ENCODE measurements at places on chromosomes 2 and 18. TPM values are rescaled to one million over a fixed set of nuclear protein-coding genes. Genes with fewer than 3 reads are reported as not detected.
A peak's percentile ranks its signal among the peaks of the same experiment; 100 is the strongest.

- no peak for DNase-seq
Measured at GRCh38 chr2:109343460-109343859, 214.5 kb downstream of the SH3RF3 start.

DNA sequence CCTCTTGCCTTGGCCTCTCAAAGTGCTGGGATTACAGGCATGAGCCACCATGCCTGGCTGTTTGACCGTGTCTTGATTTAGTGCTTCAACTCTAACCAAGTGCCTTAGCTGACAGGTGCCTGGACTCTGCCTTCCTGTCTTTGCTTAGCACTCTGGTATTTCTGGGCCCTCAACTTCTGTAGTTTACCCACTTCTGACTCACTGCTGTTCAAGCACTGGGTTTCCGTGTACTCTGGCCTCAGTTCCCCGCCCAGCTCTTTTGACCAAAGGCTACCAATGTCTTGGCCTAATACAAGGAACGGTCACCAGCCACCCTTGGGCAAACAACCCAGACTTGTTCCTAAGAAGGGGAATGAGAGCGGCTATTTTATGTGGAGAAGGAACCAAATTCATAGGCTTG, 35.7 kb upstream of the CABLES1 start:
- no peak for DNase-seq

- DNase-seq = no peak
Measured at GRCh38 chr2:32262105-32262504, 2.6 kb downstream of the NLRC4 start.

DNA sequence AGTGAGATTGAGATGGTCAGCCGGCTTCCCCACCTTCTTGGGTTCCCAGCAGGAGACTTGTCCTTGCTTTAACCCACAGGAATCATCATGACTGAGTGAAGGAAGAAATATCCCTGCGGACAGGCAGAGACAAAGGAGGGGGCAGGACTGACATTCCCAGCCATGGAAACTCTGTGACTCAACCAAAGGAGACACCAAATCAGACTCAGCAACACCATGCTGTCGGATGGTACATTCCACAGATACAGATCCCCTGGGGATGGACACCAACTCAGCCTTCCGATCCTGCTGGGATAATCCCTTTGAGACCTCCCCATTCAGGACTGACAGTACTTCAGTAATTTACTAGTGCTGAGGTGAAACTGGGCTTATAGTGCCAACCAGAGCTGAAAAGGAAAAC, 518.3 kb downstream of the XIRP2 start:
- no peak for DNase-seq

DNA sequence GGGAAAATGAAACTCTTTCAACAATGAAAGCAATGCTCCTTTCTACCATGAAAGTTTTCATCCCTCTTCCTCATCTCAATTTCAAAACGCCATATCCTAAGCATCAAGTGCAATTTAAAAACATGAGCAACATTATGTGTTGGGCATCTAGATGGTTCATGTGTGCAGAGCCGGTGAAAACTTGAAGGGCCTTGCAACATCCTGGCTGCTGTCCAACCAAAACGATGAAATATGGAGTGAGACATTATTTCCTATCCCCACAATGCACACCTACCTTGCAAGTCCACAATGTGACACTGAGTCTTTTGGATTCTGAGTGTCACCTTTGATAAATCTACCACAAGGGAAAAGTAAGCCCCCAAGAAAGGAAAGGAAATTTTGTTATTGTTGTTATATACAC, 110.0 kb downstream of the NCKAP5 start:
- no peak for DNase-seq

DNA sequence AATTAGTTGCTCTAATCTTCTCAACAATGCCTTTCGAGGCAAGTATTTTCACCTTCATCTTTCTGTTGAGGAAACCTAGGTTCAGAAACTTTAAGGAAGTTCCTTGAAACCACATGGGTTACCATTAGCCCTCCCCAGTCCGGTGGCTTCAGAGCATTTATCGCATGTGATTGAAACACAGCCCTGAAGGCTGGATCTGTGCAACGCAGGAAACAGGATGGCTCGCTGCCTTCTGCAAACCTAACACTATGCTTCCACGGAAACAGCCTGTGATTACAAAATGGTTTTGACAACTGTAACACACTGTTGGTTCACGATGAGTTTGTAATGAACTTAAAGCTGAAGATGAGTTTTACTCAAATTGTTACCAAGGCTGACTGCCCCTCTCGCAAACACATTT, 68.5 kb downstream of the EPB41L3 start:
- no peak for DNase-seq

GRCh38 chr2:117128461-117128860, 686.0 kb upstream of the DDX18 start:
- DNase-seq = no peak

- no peak for DNase-seq
Measured at GRCh38 chr18:35466334-35466733, 31.4 kb downstream of the INO80C start.

- DNase-seq = no peak
Measured at GRCh38 chr2:231168460-231169139, 29.8 kb upstream of the ARMC9 start.

- no peak for DNase-seq
Measured at GRCh38 chr2:105617631-105618350, 126.9 kb upstream of the NCK2 start.

DNA sequence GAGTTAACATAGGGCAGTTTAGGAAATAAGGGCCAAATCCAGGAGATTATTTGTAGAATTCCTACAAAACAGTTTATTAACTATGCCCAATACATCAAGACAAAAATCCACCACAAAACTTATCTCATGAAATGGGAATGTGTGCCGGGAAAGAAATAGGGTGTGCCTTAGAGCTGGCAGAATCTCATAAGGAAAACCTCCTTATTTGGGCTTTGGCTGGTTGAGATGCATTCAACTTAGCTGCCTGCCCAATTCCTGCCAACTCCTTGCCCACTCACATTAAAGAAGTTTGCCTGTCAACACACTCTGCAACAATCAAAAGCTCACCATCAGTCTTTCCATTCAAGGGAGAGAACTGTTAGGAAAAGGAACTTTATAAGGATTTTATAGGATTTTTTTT, 500.6 kb downstream of the SATB2 start:
- DNase-seq = no peak

DNA sequence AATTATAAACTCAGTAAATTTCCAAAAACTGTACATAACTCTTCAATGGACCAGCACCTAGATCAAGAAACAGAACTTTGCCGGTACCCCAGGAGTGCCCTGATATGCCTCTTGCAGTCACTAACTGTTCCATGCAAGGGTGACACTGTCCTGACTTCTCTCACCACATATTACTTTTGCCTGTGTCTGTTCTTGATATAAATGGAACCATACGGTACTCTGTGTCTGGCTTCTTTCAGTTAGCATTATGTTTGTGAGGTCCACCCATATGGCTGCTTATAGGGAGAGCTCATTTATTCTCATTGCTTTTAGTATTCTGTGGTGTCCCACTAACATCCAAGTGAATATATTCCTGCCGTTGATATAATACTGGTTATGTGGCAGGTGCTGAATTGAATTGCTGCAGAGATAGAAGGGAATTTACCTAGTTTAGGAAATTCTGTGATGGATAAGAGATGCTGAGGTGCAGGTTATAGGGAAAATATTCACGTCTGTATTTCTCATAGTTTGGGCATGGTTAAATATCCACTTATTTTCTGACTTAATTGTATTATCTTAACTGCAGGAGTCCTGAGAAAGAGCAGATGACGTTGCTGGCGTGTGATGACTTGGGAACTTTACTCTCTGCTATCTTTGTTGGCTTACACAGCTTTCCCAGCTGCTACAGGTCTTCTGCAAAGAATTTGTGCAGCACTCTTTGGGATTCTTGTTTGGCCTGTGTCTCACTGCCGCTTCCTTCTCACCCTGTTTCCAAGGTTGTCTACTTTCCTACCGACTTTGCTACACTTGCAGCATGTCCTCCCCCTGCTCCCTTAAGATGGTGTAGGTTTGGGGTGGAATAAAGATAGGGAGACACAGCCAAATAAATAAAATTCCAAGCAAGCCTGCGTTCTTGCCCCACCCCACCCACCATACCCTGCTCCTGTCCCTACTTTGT, 107.9 kb downstream of the MAP4K4 start:
- no peak for DNase-seq

DNA sequence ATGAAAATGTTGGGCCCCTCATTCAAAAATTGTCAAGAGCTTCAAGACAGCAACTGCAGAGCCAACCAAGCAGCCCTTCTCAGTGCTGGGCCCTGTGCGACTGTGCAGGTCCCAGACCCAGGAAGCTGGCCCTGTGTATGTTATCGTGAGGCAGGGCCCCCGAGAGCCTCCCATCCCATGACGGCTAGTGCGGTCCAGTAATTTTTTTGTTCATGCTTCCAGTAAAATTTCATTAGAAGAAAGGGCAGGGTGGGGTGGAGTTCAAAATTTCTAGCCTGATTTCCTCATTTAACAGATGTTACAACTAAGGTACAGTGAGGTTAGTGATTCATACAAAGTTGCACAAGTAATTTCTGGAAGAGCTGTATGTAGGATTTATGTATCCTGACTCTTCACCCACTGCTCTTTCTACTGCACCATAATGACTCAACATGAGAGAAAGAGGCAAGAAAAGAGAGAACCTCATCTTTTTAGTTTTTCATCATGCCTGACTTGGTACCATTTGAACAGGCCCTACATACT, 105.5 kb downstream of the ZEB2 start:
- DNase-seq = peak; percentile 86

DNA sequence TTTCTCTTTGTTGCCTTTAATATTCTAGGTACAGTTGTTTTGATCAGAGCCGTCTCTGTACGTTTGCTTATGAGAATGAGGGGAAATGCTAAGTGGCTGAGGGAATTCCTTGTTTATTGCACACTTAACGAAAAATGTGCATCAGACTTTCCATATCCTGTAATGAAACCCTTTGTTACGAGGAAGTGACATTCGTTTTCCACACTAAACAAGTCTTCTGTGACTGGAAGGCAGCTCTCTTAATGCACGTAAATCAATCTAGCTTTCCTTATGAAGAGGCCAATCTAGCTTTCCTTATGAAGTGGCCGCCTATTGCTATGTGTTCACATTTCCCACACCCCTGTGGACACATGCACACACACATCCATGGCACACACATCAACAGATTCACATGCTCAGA, 186.2 kb downstream of the SNTG2 start:
- DNase-seq = no peak

- DNase-seq = no peak
Measured at GRCh38 chr18:32552421-32553030, 81.8 kb upstream of the GAREM1 start.

DNA sequence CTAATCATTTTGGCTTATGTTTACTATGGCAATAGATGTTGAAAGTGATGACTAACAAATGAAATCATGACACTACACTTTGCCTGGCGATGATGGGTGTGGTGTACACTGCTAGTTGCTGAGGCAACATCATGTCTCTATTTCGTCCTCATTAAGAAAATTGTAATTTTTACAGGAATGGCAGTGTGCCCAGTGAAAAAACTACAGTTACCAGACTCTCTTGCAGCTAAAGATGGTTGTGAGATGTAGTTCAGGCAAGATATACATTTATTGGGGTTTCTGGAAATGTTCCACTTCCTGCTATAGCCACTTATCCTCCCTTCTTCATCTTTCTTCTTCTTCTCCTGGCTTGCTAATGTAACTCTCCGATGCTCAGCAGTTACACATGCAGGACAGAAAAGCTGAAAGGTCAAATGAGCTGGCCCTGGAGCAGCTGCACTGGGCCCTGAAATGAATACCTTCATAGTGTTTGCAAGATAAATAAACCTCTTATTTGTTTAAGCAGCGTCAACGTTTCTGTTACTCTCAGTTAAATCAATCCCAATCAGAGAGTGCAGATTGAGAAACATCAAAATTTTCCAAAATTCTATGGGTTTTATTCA, 46.0 kb downstream of the SOCS6 start:
- DNase-seq = no peak

DNA sequence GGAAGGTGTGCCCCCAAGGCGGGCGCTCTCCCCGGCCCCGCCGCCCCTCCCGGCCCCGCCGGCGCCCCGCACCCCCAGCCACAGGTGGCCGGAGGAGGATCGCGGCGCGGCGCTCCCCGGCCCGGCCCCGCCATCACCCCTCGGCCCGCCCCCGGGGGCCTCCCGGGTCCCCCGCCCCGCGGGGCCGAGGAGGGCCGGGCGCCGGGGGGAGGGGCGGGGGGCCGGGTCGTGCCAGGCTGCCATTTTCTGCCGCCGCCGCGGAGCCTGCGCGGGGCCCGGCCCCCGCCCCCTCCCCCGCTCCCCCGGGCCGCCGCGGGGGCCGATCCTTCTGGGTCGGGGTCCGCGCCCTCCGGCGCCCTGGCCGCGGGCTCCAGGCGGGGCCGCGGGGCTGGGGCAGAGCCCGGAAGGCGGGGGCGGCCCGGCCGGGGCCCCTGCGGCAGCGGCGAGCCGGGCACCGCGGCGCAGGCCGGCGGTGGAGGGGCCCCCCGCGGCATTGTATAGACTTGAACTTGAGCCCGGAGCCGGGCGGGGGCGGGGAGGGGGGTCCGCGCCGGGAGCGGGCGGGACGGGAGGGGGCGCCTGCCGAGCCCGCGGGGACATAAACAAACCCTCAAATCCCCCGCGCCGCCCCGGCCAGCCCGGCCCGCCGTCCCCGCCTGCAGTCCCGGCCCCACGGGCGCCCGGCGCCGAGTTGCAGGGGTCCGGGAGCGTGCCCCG, 556 bp downstream of the DNMT3A start:
- DNase-seq = no peak

DNA sequence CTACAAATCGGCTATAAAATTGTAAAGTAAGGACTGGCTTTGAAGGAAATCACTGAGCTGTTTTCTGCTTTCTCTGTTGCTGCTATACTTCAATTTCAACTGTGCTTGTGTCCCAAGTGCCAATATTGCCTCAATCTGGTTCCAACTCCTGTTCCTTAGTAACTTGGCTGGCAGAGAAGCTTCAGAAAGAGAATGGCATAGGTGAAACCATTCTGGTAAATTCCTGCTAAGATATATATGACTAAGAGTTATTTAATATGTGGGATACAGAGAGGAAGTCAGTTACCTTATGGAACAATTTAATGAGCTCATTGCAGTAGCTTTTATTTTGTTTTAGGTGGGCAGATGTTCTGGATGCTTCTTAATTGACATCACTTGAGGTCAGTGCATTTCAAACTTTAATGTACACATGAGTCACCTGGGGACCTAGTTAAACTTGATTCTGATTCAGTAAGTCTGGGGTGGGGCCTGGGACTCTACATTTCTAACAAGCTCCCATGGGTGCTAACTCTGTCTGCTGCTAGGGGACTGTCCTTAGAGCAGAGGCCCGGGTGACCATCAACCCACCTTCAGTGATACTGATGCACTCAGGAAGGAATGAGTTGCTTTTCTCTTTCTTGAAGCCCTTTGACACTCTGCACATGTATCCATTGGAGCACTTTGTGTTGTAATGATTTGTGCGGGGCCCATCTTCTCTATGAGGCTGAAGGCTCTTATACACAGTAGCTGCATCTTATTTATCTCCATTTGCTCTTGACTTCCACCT, 47.6 kb downstream of the LIPG start:
- DNase-seq = no peak

GRCh38 chr18:9233771-9234440, 97.3 kb downstream of the ANKRD12 start:
- no peak for DNase-seq

GRCh38 chr2:36449943-36450392, 94.4 kb downstream of the CRIM1 start:
- no peak for DNase-seq

The CDK15 gene
- 1.4 TPM for total RNA-seq

The UGT1A9 gene
- total RNA-seq = not detected

The SLC5A7 gene
- 0.05 TPM for total RNA-seq

The NEU4 gene
- total RNA-seq = 0.38 TPM

The CCDC68 gene
- total RNA-seq = 4.7 TPM

The CCBE1 gene
- total RNA-seq = 2.1 TPM

The MYO3B gene
- not detected for total RNA-seq

The ANTXR1 gene
- total RNA-seq = 146 TPM

The CD302 gene
- 52.4 TPM for total RNA-seq

Data from posterior vena cava (tissue), 2 donors.